ENCODE measurements at places on chromosomes 12 and 14. TPM values are rescaled to one million over a fixed set of nuclear protein-coding genes. Genes with fewer than 3 reads are reported as not detected.

The KRT72 gene
- 0.38 TPM for total RNA-seq

The TPPP2 gene
- not detected for total RNA-seq

The MYH6 gene
- total RNA-seq: not detected

The KRT79 gene
- total RNA-seq: 0.10 TPM

The CCDC88C gene
- 60.2 TPM for total RNA-seq

Measured in activated T-cell treated with anti-CD3 and anti-CD28 coated beads, Interleukin-2, amount 50 U/mL, for 4 hours (primary cell).